ENCODE measurements at places on chromosomes 11 and 22.

- DNase-seq: peak; percentile 59
Measured at GRCh38 chr11:2975594-2975993, 16.5 kb downstream of the NAP1L4 start.

GRCh38 chr11:77351281-77351886, 49.9 kb upstream of the GDPD4 start:
- DNase-seq: no peak

DNA sequence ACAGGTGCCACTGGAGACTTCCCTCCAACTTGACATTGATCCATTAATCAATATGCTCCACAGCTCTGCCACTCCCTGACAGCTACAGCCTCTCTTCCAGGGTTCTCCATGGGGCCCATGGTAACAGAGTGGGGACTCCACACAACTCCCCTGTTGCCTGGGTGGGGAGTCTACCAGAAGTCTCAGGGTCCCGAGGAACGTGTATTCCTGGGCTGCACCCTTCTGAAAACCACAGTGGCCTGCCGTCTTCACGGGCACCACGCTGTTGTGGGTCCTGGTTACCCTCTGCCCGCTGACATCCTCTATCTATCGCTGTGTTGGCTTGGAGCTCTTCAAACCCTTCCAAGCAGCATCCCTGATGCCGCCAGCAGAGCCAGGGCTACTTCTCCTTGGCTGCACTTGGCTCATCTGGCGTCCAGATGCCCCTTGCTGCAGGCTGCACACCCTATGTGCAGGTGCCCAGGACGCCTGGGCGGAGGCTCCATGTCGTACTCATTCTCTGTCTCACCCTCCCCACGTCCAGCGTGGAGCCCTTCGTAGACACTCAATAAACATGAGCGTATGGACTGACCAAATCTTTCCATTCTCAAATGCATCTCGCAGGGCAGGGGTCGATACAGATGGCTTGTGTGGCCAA, 1341.8 kb downstream of the TBC1D22A start:
- DNase-seq: no peak

- DNase-seq: no peak
Measured at GRCh38 chr22:18925368-18926064, 10.6 kb downstream of the PRODH start.

DNA sequence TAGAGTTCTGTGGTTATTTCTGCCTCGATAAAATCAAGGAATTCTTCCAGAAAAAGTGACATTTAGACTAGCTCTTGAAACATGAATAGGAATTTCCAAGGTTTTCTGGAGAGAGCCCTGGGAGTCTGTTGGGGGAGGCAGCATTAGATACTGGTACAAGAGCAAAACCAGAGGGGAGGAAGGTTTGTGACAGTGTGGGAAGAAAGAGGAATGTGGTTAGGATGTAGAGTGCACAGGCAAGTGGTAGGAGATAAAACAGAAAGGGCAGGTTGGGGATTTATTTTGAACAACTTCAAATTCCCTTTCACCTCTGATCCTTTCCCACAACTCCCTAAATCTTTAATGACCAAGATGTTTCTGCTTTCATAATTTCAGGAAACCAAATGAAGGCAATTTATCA, 588.4 kb downstream of the METTL15 start:
- DNase-seq: no peak

DNA sequence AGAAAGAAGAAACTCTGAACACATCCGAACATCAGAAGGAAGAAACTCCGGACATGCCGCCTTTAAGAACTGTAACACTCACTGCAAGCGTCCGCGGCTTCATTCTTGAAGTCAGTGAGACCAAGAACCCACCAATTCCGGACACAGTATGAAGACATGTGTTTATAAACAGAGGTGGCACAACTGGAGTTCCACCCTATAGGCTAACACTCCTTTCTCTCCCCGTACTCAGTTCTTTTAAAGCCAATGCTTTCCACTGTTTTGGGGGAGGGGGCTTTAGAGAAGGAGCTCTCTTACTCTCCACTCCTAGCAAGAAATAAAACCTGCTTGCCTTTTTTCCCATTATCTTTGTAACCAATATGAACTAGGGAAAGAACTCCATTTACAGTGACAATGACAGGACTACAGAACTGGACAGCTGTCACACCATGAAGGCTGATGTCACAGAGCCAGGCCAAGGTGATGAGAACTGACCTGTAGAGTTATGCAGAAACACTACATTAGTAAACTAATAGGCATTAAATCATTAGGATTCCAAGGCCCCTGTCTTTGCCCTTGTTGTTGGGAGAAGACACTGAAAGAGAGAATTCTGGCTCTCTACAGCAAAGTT, 733 bp downstream of the TRIM5 start:
- DNase-seq: no peak

DNA sequence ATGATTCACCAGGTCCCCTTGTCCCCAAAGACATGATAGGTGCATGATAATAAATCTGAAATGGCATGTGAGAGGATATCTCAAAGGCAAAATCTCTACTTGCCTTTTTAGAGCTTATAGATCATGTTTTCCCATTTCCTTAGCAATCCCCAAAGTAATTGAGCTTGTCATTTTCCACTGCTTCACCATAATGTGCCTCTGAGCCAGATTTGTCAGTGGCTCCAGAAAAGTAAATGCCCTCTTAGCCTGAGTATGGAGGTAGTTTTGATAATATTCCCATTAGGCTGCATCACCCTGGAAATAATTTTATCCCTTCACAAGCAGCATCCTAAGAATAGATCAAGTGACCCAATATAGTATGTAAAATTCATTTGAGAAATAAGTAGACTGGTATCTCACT, 36.7 kb upstream of the ADSL start:
- DNase-seq: no peak

DNA sequence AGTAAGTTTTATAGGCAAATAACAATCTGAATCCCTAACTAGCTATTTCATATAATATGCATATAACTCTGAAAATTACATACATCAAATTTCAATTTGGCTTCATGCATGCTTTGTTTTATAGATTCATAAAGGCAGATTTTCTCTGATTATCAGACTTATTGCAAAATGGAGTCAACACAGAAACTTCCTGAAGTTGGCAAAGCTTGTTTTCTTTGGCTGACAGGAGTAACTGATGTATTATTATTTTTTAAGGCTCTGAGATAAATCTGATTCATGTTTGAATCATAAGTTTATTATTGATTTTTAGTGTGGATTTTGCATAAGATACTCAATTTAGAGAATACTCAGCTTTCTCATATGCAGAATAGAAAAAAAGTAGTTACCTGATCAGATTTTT, 356.3 kb upstream of the CCDC90B start:
- DNase-seq: no peak

DNA sequence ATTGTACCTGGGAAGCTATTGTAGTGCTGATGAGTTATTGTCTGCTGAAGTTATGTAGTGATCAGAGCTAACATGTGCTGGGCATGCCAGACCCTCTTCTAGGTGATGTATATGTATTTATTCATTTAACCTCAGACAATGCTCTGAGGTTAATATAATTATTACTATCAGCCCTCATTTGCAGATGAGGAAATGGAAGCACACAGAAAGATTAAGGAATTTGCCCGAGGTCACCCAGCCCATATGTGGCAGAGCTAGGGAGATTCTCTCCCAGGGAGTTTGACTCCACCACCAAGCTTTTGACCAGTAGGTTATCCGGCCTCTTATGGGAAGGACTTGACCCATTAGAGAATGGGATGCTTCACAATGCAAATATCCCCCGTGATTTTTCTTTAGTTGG, 114.2 kb upstream of the NAV2 start:
- DNase-seq: no peak

DNA sequence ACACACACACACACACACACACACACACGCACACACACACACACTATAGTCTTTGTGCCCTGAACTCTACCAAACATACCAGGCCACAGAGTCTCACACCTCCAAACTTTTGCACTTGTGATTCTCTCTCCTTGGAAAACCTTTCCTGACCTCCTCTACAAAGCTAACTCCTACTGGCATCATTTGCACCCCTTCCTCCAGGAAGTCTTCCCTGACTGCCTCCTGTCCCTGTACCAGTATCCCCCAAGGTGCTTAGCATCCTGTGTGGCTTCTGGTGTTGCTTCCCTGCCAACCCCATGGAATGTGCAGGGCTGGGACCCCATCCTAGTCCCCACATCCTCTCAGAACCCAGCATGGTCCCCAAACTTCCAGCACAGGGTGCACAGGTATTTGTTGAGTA, 8.9 kb downstream of the TPST2 start:
- DNase-seq: no peak
